ENCODE measurements at places on chromosomes 12 and 14. TPM values are rescaled to one million over a fixed set of nuclear protein-coding genes. Genes with fewer than 3 reads are reported as not detected.

The LBHD2 gene
- polyA plus RNA-seq = not detected

The P2RX2 gene
- polyA plus RNA-seq = not detected

The PTCSC3 gene
- not detected for polyA plus RNA-seq

The ELK3 gene
- 1.1 TPM for polyA plus RNA-seq

The ADGRD1 gene
- 2.0 TPM for polyA plus RNA-seq

The PMEL gene
- polyA plus RNA-seq = 2.3 TPM

The MMP19 gene
- not detected for polyA plus RNA-seq

All from GM12878 (cell line).